ENCODE measurements at places on chromosomes 3 and 15.
A peak's percentile ranks its signal among the peaks of the same experiment; 100 is the strongest.

DNA sequence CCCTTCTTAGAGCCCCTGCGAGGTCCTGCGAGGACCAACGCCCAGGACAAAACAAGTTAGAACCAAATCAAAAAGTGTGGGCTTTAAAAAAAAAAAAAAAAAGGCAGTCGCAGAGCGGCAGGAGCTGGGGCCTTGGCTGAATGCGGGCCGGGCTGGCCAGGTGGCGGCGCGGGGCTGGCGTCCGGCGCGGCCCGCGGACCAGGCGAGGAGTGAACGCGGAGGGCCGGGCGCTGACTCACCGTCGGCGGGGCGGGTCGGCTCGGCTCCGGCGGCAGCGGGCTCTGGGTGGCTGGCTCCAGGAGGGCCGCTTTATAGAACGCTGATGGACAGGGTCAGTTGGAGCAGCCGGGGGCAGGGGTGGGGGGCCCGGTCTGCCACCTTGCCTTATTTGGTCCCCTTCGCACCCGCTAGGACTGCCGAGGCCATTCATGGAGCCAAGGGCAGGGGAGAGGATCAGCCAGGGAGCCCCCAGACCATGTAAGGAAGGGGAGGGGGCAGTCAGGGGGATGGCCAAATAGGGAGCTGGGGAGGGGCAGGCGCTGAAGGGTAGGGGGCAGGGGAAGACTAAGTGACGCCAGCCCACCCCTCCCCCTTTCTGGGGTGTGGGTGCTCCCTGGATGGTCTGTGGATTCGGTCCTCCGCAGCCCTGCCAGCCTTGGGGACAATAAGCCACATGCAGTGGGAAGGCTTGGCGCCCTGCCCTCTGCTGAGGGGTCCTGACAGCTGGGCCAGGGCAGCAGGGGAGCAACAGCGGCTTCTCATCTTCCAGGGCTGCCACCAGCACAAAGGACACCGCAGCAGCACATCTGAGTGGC, at the start of gene ACTC1:
Gene ACTC1 (minus strand): TSS at position 283 of the 815 bp plus-strand sequence. CDS start 741 bp downstream, outside the sequence.
- DNase-seq: peak; percentile 45

GRCh38 chr15:99343881-99344551, 92.7 kb downstream of the LRRC28 start:
- peak; percentile 29 for DNase-seq

DNA sequence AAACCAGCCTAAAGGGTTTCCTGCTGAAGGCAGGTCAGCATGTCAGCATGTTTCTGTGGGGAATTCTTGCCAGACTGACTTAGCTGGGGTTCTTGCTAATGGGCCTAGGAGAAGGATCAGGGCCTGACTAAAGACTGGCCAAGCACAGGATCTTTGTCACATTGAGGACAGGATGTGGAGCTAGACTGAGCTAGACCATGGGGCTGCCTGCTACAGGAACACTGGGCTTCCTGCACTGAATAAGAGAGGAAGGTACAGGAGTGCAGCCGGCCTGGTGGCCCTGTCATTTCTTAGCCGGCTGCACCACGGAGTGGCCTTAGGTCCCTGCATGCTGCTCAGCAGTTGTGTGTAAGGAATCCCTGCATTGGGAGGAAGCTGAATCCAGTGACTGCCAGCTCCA, 68.2 kb downstream of the GABRG3 start:
- DNase-seq: no peak

GRCh38 chr15:63107895-63108546, 13.6 kb upstream of the LACTB start:
- DNase-seq: peak; percentile 98

DNA sequence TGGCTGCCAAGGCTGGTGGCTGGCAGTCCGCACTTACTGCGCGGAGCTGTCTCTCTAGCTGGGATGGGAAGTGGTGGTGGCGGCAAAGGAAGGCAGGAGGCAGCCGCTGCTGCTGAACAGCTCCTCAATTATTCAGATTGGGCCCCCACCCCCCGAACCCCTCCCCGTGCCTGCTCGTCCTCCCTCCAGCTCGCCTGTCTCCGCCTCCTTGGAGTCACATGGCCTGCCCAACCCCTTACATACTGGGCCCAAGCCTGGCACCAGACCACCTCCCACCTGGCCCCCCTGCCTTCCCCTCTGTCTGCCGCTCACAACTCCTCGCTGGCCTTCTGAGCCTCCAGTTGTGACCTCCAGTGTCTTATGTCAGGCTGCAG, at the start of gene SLC7A14:
Gene SLC7A14 (minus strand): TSS at position 139 of the 374 bp plus-strand sequence. CDS start 59,139 bp downstream, outside the sequence.
- DNase-seq: no peak

- peak; percentile 88 for DNase-seq
These were observed 46.5 kb upstream of the LIMD1 start for GRCh38 chr3:45547764-45548680.

- no peak for DNase-seq
These were observed 78.6 kb downstream of the NEO1 start for GRCh38 chr15:73130830-73131229.

DNA sequence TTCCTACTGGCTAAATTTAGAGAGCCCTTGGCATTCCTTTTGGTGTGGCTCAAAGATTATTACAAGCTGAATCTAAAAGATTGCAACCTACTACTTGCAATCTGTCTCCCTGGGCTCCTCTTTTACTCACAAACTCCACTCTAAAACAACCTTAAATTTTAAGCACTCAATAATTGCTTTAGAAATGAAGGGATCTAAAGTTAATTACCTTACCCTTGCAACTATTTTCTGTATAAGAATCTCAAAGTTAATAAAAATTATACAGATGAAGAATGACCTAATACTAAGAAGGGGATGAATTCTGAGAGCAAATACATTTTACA, 60.2 kb downstream of the ESYT3 start:
- no peak for DNase-seq

DNA sequence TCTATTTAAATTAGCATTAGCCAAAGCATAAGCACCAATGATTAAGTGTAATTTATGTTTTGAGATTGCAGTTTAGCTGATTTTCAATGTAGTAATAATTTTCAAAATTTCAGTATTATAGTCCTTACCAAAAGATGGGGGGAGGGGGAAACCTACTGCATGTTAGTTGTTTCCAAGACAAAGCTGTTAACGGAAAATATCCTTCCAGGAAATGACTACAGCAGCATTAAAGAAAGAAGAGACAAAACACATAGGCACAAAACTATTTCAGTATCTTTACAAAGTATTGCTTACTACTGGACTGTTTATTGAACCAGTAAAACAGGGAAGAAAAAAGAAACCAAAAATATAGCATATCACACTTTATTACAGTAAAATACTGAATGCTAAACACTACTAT, 10.5 kb downstream of the BNIP2 start:
- DNase-seq: no peak
